ENCODE measurements at places on chromosomes 13 and 19. TPM values are rescaled to one million over a fixed set of nuclear protein-coding genes. Genes with fewer than 3 reads are reported as not detected.

DNA sequence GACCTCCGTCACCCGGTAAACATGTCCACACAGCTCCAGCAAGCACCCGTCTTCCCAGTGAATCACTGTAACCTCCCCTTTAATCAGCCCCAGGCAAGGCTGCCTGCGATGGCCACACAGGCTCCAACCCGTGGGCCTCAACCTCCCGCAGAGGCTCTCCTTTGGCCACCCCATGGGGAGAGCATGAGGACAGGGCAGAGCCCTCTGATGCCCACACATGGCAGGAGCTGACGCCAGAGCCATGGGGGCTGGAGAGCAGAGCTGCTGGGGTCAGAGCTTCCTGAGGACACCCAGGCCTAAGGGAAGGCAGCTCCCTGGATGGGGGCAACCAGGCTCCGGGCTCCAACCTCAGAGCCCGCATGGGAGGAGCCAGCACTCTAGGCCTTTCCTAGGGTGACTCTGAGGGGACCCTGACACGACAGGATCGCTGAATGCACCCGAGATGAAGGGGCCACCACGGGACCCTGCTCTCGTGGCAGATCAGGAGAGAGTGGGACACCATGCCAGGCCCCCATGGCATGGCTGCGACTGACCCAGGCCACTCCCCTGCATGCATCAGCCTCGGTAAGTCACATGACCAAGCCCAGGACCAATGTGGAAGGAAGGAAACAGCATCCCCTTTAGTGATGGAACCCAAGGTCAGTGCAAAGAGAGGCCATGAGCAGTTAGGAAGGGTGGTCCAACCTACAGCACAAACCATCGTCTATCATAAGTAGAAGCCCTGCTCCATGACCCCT, 9.0 kb upstream of the CEACAM5 start:
- no peak for DNase-seq

GRCh38 chr19:5811117-5811516, 6.2 kb downstream of the NRTN start:
- no peak for DNase-seq

- peak; percentile 82 for DNase-seq
These were observed 958 bp downstream of the JUND start for GRCh38 chr19:18280247-18281081.

DNA sequence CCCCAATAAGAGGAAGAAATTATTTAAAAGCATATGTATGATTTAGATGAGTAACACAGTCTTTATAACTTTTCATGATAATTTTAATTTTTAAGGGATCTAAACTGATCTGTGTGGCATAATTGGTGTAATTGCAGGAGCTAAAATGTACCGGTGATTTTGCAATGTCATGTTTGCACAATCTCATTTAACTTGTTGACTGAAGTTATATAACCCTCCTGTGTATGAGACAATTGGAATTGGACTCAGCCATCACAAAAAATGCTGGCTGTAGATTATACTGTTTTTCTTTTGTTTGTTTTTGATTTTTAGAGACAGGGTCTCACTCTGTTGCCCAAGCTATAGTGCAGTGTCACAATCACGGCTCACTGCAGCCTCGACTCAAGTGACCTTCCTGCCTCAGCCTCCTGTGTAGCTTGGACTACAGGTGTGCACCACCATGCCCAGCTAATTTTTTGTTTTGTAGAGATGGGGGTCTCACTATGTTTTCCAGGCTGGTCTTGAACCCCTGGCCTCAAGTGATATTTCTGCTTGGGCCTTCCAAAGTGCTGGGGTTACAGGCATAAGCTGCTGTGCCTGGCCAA, 26.1 kb downstream of the FGF9 start:
- DNase-seq: no peak

DNA sequence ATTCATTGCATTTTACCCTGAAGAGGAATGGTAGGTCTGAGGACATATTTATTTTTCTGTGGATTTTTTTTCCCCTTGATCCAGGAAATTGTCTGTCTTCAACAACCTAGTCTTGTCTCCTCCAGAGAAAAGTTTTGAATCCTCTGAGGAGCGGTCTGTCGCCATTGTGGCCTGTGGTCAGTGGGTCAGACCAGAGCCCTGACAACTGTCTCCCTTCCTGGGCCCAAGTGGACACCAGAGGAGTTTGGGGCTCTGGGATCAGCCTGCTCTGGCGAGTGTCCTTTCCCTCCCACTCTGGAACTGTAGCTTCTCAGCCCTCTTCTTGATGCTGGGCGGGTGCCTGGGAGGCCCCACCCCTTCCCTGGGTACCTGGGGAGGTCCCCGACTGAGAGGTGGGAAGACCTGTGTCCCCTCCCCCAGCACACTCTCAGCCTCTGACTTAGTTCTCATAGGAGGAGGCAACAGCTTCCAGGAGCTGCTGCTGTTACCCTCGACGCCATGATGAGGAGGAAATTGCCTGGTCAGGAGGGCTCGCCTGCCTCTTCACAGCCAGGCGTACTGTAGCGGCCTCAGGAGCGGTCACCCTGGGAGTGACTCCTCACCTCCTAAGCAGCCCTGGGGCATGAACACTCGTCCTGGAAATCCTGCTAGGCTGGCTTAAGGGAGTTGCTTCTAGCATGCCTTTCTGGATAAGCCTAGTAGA, 110.3 kb downstream of the GGACT start:
- no peak for DNase-seq

Gene CYP4F2
- polyA plus RNA-seq: not detected

Measured in hepatocyte (in vitro differentiated cells).